Activated naive CD4-positive, alpha-beta T cell (primary cell): ENCODE measurements at places on chromosomes 2 and 18.

DNA sequence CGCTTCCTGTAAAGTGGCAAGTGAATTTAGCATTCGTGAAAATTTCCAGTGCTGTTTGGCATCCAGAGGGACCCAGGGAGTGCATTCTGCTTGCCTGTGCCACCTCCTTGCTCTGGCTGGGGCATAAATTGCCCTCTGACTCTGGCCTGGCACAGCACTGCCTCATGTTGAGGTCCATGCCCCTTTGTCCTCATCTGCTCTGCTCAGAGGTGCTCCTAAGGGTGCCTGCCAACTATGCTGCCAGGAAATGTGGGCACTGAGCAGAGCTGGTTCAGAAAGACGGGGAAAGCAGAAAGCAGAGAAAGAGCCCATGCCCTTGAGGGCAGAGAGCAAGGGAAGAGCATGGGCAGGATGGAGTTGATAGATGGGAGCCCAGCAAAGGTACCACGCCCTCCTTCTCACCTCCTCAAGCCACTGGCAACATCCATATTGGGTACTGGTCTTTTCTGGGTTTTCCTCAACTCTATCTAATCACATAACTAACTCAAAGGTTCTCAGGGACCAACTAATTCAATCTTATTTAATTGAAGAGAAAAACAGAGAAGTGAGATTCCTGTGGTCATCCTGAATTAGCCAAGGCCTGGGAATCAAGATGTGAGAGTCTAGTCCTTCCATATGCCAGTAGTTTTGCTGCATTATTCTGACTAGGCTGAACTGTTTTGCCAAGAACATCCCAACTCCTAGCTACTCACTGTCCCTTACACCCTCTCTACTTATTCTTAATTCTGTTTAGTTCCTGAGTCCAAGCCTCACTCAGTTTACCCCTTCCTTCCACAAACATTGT lies 441.5 kb upstream of the TNP1 start:
- no peak for DNase-seq

DNA sequence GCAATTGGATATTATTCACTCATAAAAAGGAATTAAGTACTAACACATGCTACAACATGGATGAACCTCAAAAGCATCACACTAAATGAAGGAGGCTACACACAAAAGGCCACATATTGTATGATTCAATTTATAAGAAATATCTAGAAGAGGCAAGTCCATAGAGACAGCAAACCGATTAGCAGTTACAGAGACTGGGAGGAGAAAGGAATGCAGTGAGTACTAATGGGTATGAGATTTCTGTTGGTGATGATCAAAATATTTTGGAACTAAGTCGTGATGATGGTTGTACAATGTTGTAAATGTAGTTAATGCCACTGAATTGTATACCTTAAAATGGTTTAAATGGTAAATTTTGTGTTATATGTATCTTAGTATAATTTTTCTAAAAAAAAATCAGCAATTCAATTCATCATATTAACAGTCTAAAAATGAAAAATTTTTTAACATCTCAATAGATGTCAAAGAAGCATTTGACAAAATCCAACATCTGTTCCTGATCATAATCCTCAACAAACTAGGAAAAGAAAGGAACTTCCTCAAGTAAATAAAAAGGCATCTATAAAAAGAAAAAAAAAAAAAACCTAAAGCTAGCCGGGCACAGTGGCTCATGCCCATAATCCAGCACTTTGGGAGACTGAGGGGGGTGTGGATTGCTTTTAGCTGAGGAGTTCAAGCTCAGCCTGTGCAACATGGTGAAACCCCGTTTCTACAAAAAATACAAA lies 98.1 kb downstream of the TGIF1 start:
- DNase-seq = no peak

GRCh38 chr2:120628248-120628647 lies 107.4 kb upstream of the GLI2 start:
- no peak for DNase-seq

DNA sequence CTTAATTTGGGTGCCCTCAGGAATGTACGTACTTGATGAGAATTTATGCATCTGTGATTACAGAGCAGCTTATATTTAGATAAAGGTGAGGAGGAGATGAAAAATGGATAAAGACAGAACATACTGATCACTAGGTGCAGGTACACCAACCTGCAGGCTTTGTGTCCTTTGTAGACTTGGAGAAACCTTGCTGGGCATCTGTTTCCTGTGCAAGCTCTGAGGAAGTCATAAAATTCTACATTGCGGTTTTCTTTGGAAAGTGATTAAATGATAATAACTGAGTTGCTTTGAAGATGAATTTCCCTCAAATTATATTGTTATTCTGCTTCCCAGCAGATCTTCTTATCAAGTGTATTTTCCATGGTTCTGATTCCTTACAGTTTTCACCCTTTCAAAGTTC lies 7.7 kb downstream of the RAB27B start:
- DNase-seq = no peak

- no peak for DNase-seq
These were observed 75.2 kb downstream of the FMNL2 start for GRCh38 chr2:152410165-152410597.

GRCh38 chr18:3485153-3486149 lies 35.5 kb downstream of the TGIF1 start:
- DNase-seq = no peak
